Activated CD4-positive, alpha-beta T cell treated with anti-CD3 and anti-CD28 coated beads for 48 hours (primary cell): ENCODE measurements at places on chromosomes 2 and 18.

DNA sequence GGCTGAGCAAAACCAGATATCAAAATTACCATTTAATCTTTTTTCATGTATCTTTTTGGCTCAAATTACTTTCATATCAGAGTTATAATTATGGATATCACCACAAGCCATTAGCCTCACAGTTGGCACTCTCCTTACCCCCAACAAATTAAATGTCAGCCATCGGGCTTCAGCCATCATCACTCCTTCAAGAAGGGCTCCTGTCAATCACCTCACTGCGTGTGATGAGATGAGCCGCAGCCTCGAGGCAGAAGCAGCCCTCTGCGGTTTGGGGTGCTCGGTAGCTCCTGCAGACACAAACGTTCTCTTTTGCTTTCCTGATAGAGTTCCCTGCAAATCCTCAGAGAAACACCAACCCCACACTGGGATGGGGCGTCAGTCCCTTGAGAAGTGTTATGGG lies 94.1 kb downstream of the DNER start:
- DNase-seq = no peak

DNA sequence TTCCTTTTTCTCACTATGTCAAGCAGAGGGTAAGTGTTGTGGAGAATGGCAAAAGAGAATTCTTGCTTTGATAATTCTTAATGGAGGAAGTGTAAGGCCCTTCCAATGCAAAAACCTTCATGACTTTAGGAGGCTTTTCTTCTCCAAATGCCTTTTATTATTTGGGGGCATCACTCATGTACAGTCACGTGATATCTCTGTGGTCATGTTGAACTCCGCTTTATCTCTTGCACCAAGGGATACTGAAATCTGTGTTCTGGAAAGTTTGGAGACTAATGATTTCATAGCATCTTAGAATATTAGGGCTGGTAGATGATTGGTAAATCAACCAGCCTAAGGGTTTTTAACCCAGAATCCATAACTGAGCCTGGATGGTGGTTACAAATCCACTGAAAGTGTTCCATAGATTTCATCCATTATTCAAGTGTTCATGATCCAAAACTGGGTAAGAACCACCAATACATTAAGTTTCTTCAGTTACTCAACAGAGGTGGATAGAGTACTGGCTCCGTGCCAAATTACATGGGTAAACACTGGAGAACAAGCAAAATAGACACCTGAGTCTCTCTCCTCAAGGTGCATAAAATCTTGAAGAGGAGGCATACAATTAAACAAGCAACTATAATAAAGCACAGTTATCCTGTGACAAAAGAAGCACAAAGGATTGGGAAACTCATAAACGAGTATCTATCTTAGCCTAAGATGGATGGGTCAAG lies 169.6 kb upstream of the EPHA4 start:
- no peak for DNase-seq

- DNase-seq = no peak
These were observed 71.9 kb downstream of the TEX51 start for GRCh38 chr2:126970583-126970982.

- no peak for DNase-seq
These were observed 358.7 kb upstream of the TFPI start for GRCh38 chr2:187912950-187913349.

GRCh38 chr2:84276590-84277255 lies 182.4 kb downstream of the SUCLG1 start:
- DNase-seq = no peak

GRCh38 chr2:223832241-223832903 lies 5.0 kb downstream of the AP1S3 start:
- DNase-seq = no peak

DNA sequence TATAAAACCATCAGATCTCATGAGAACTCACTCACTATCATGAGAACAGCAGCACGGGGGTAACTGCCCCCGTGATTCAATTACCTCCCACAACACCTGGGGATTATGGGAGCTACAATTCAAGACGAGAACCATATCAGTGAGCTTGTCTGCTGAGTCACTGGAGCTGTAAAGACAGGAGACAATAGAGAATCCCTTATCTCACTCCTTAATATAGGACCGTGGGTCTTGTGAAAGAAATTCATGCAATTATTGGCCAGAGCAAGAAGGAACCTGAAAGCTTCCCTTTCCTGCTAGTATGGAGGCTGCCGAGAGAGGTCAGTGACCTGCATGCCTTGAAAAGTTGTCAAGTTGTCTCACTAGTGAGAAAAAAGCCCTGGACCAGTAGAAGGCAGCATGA lies 9.5 kb upstream of the TNFAIP6 start:
- DNase-seq = no peak

DNA sequence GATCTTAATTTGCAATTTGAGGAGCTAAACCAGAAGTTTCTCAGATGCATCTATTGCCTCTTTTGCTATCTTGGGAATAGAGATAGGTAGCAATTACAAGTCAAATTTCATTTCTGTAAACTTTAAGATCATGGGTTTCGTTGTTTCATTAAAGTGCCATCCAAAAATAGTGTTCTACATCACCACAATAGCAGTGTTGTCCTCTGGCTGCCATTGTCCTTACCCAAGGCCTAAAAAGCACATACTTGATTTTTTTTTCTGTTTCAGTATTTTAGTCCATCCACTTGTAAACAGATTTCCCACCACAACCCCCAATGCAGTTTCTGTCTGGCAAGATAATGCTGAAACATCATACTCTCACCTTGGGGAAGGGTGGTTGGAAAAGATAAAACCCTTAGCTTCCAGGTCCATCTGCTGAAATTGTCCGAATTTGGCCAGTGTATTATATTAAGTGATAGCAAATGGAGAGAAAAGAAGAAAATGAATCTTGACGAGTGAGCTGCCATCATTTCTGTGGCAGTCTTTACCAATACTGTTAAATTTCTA lies 136.2 kb downstream of the LCLAT1 start:
- no peak for DNase-seq

GRCh38 chr2:1563943-1564891 lies 151.0 kb downstream of the TPO start:
- peak; percentile 43 for DNase-seq

DNA sequence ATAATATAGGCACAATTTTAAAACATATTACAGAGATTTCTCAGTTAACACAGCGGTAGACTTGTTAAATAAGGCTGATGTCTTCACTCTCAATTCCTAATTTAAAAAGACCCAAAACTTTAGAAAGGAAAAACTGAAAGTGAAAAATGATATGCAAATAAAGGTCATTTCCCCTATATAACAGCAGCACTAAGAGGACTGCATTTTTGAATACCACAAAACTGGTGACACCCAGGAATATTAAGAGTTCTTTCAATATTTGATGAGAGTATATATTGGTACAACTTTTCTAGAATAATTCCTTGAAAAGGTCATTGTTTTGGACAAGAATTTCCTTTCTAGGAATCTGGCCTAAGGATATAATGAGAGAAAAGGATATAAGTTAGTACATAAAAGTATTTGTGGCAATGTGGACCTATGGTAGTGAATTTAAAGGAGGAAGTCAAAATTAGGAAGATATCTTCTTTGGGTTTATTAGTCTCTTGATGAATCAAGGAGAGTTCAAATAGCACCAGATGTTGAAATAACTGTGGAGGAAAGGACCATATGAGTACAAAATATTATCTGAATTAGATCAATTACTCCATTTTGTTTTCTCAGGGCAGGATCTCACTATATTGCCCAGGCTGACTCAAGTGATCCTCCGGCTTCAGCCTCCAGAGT lies 70.3 kb downstream of the TMEM237 start:
- no peak for DNase-seq

GRCh38 chr2:26039603-26040323 lies 5.9 kb downstream of the RAB10 start:
- DNase-seq = no peak

GRCh38 chr2:214601852-214602633 lies 191.2 kb downstream of the VWC2L start:
- no peak for DNase-seq

GRCh38 chr18:7982216-7982615 lies 415.1 kb downstream of the PTPRM start:
- DNase-seq = no peak

DNA sequence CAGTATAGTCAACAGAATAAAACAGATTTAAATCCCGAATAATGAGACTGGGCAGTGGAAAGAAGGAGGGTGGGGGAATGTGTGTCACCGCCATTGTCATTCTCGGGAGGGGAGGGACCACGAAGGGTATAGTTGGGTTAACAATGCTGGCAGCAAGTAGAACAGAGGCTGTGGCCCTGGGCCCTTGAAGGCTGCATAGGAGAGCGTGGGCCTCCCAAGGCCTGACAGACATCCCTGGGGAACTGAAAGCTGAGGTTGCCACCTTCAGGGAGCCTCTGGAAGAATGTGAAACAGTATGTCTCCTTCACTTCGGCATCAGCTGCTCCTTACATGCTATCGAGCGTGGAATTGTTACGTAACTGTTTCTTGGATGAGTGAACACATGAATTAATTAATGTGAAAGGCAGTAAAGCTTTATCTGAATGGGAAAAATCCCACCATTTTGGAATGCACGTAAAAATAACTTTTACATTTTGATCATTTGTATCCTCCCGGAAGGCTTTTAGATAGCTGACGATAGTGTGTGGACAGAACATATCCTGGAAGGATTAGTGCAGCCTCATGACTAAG lies 92.8 kb upstream of the TTC39C start:
- DNase-seq = no peak

DNA sequence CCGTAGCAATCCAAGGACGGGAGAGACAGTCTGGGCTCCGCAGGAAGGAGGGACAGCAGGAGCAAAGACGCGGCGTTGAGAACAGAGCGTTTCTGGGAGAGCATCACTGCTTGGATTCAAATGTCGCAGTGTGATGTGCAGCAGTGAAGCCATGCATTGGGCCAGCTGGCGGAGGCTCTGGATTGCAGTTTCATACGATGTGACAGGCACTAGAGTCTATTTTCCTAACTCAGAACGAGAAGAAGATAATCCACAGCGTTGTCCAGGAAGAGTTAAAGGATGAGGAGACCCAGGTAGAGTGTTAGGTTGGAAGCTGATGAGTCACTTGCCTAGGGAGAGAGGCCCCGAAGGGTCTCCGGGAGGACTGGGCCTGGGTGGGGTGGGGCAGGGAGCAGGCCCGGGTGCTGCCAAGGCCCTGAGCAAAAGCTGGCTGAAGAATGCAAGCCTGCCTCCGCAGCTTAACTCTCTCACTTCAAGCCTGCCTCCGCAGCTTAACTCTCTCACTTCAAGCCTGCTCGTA lies 17.7 kb upstream of the SEMA4C start:
- no peak for DNase-seq

- DNase-seq = no peak
These were observed 242.9 kb downstream of the HRH4 start for GRCh38 chr18:24703316-24703715.

DNA sequence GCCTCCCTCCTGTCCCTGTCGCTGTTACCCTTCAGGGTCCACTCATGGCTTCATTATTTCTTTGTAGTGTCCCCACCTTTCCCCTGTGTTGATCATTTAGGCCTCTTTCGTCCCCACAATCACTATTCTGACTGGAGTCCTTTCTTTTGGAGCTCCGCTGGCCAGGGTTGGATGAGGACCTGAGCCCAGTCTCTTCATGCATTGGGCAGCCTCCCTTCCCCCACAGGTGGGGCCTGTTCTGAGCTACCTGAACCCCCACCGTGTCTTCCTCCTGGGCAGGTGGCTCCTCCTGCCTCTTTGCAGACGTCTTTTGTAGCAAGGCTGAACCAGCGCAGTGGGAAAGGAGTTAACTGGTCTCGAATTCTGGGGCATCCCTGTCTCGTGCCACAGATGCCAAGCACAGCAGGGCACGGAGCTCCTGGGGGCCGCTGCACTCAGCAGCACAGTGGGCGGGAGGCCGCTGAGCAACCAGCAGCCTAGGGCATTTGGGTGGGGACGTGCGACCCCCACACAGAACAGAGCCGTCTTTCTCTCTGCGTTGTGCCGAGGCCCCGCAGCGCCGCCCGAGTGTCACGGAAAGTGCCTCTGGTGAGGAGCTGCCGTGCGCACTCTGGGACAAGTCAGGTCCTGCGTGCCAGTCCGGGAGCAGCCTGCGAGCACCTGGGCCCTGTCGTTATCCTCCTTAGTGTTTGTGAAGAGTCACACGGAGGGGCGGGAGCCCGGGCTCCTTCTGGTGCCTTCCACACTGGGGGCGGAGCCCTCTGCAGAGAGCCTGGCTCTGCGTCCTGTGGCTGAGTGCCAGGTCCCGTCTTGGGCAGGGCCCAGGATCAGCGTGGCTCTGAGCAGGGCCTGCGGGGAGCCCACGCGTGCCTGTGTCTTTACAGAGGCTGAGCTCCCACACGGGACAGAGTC lies 130.1 kb downstream of the NFATC1 start:
- DNase-seq = peak; percentile 44

DNA sequence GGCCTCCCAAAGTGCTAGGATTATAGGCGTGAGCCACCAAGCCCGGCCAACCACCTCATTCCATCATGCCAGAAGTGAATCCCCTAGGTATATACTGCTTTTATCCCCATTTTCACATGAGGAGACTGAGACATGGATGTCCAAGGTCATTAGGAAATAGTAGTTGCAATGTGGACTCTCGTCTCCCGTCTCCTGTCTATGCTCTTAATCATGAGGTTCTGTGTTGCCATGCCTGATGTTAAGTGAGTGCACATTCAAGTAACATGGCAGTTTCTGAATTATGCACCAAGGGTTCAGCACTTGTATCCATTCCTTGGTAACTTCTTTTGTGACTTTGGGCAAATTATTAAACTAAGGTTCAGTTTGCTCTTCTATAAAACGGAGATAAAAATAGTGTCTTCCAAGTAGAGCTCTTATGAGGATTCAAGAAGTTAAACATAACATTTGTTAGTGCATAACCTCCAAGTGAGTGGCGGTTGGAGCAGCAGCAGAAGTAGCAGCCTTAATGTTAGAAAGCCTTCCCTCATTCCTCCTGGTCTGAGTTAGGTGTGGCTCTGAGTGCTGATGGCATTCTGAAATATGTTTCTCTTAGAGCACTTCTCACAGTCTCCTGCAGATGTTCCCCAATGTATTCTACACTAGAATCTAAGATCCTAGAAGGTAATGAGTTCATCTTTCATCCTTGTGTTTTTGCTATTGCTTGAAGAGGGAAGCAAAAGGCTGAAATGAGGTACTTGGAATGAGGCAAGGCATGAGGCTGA lies 21.9 kb downstream of the SOCS6 start:
- no peak for DNase-seq

DNA sequence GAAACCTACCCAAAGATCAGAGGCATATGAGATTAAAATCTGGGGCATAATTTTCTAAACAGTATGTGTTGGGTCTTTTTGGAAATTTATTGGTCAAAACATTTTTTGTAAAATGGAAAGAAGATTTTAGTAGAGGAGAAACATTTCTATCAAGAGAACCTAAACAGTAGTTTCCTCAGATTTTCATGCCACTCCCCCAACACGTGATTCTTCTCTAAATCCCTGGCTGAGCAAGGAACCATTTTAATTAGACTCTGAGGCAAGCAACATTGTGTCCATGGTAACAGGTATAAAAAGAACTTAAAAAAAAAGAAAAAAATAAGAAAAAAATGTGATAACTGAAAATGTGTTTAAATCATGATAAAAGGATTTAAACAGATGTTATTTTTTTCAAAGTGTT lies 1105.2 kb upstream of the ZEB2 start:
- no peak for DNase-seq

GRCh38 chr2:53913721-53914120 lies 54.0 kb upstream of the GPR75 start:
- DNase-seq = peak; percentile 49

- no peak for DNase-seq
These were observed 17.3 kb downstream of the MAP3K20 start for GRCh38 chr2:173092844-173093402.

- no peak for DNase-seq
These were observed 1.7 kb upstream of the SLC25A12 start for GRCh38 chr2:171895786-171896185.

- no peak for DNase-seq
These were observed 120.7 kb upstream of the CTAGE1 start for GRCh38 chr18:22538426-22538825.

GRCh38 chr18:49521216-49521835 lies 34.3 kb upstream of the C18orf32 start:
- no peak for DNase-seq
